Sigmoid colon (tissue), 7 donors: ENCODE measurements at places on chromosomes 5 and 9. TPM values are rescaled to one million over a fixed set of nuclear protein-coding genes. Genes with fewer than 3 reads are reported as not detected.
A peak's percentile ranks its signal among the peaks of the same experiment; 100 is the strongest.

DNA sequence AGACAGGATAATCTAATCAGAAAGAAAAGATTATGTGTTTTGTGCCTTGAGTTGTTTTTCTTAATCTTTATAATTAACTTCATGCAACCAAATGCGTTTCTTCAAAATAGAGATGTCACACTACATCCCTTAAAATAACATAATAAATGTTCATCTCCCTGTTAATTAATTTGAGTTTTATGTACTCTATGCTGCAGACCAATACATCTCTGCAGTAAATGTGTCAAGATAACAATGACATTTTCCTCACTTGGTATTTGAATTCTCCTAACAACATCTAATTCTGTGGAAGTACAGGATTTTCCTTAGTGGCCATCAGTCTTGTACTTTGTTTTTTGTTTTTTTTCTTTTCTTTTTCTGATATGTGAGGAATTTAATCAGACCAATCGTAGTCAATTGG, 279.2 kb upstream of the TYRP1 start:
- no peak for DNase-seq

The CDH6 gene
- 1.6 TPM for total RNA-seq

The CATSPER3 gene
- not detected for total RNA-seq

- DNase-seq = no peak
Observed at GRCh38 chr9:33498387-33498786, 24.7 kb upstream of the NOL6 start.

DNA sequence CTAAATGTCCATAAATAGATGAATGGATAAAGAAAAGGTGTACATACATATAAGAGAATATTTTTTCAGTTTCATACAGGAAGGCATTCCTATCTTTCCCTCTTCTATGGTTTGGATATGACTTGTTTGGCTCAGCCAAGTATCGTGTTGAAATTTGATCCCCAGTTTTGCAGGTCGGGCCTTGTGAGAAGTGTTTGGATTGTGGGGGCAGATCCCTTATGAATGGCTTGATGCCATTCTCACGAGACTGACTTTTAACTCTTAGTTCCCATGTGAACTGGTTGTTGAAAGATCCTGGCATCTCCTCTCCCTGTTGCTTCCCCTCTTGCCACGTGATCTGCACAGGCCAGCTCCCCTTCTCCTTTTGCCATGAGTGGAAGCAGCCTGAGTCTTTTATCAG, 421.1 kb upstream of the FTMT start:
- DNase-seq = no peak

DNA sequence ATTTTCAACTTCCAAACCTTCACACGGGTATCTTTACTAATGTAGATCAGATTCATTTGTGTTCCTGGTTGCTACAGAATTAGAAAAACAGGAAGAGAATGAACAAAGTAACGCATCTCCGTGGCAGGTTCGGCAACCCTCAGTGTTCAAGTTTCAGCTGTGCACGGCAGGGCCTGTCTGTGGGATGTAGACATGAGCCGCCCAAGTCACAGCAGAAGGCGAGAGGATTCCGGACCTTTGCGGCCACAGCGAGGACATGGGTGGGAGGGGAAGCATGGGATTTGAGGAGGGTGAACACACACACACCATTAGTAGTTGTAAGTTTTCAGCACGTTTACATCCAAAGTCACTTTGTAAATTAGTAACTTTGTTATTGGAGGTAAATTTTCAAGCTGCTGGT, 31.7 kb upstream of the CEP72 start:
- peak; percentile 14 for DNase-seq

- no peak for DNase-seq
Observed at GRCh38 chr9:126128494-126129142, 198.0 kb upstream of the MVB12B start.

The CDH10 gene
- total RNA-seq = not detected

DNA sequence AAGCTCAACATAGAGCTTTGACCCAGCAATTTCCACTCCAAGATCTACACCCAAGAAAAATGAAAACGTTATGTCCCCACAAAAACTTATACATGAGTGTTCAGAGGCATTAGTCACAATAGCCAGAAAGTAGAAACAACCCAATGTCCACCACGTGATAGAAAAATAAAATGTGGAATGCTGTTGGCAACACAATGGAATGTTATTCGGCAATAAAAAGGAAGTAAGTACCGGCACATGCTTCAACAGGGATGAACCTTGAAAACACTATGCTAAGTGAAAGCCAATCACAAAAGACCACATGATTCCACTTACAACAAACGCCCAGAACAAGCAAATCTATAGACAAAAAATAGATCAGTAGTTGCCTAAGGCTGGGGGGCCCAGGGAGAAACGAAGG, 6.0 kb downstream of the UBQLN1 start:
- DNase-seq = no peak

DNA sequence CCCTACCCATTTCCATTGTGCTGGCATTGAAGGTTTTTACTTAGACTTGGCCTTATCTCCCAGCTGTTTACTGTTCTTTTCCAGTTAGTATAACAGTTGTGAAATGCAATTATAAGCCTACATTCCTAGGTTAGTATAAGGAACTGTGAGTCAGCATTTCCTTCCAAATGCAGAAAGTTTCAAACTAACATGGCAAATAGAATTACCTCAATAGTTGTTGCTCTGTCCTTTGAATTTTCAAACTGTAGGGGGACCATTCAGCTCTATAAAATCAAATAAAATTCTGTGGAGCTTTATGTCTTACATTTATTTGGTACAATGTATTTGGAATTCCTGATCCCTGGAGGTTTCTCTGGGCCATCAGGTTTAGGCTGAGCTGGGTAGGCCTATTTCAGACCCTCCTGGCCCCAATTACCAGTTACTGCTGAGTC, 47.2 kb downstream of the ARHGEF28 start:
- DNase-seq = no peak

DNA sequence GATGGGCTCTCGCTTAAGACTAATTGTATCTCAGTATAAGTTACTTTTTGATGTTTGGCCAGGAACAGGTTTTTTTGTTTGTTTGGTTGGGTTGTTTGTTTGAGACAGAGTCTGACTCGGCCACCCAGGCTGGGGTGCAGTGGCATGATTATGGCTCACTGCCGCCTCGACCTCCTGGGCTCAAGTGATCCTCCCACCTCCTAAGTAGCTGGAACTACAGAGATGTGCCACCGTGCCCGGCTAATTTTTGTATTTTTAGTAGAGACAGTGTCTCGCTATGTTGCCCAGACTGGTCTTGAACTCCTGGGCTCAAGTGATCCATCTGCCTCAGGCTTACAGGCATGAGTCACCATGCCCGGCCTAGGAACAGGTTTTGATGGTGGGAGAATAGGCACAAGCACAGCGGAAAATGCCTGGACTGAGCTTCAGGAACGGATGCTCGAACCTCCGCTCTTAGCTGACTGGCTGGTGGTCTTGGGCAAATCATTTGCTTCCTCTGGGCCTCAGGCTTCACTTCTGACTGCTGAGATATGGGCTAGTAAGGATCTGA, 11.4 kb upstream of the SYNPO start:
- no peak for DNase-seq

The PCDHA9 gene
- total RNA-seq = 0.66 TPM

The RNF130 gene
- 64.1 TPM for total RNA-seq

- DNase-seq = no peak
Observed at GRCh38 chr5:132283423-132284043, 10.7 kb upstream of the SLC22A4 start.

The ANKRD18B gene
- total RNA-seq = not detected

The SMARCA2 gene
- total RNA-seq = 79.2 TPM

GRCh38 chr5:142425286-142426065, 100.7 kb upstream of the SPRY4 start:
- no peak for DNase-seq
